ENCODE measurements at places on chromosomes 6 and 20.

- DNase-seq = no peak
Measured at GRCh38 chr6:135025775-135026174, 28.8 kb downstream of the HBS1L start.

GRCh38 chr6:105495515-105495914 lies 92.6 kb upstream of the PREP start:
- no peak for DNase-seq

DNA sequence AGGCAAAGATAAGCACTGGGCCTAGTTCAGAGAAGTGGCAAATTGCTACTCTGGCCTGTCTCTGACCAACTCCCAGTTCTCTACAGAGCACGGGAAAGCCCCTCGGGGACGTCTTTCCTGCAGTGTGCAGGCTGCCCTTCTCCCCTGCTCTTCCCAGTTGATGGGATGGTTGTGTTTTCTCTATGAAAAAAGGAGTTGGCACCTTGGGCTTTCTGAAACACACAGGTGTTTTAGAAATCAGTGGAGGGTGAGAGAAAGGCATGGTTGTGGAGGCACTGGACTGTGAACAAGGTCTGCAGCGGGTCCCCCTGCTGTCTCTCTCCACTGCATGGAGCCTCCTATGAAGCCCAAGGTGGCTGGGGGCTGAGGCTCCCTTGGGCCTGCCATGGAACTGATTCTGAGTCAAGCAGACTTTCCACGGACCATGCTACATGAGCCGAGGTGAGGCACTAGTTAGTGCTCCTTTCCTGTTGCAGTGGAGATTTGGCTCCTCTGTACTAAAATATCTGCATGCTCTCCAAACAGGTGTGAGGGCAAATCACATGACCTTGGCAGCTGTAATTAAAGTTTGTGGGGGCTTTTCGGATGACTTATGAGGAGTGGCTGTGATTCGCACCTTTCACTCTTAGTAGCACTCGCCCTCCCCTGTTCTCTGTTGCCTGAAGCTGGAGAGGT lies 16.3 kb downstream of the GTSF1L start:
- DNase-seq = no peak

- no peak for DNase-seq
Measured at GRCh38 chr6:140602431-140603248, 1228.2 kb upstream of the CITED2 start.

DNA sequence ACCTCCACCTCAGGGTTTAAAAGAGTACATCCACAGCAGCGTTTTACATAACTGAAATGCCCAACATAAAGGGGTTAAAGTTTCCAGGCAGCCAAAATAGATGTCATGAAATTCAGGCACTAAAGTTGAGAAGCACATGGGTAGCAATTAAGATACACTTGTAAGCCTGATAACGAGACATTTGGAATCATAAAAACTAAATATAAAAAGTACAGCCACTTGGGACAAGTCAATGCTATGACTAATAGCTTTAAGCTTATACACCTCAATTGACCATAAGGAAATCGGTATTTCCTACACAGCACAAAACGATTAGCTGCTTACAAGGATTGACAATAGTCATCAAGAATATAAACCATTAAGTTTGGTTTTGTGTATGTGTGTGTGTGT lies 11.8 kb downstream of the LOC128125822 start:
- no peak for DNase-seq

DNA sequence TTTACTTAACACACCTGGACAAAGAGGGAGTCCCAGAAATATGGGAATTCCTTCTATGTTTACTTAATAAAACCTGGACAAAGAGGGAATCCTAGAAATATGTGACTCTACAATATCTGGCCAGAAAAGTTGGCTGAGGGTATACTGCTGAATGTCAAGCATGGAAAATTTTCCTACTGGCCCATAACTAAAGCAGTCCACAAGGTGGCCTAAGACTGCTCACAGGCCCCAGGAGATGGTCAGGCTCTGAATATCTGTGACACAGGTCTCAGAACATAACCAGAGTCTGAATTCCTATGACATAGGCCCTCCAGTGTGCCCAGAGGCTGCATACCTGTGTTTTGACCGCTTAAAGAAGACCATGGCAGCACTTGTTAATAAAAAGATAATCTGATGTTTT lies 578.2 kb upstream of the NRSN1 start:
- no peak for DNase-seq

DNA sequence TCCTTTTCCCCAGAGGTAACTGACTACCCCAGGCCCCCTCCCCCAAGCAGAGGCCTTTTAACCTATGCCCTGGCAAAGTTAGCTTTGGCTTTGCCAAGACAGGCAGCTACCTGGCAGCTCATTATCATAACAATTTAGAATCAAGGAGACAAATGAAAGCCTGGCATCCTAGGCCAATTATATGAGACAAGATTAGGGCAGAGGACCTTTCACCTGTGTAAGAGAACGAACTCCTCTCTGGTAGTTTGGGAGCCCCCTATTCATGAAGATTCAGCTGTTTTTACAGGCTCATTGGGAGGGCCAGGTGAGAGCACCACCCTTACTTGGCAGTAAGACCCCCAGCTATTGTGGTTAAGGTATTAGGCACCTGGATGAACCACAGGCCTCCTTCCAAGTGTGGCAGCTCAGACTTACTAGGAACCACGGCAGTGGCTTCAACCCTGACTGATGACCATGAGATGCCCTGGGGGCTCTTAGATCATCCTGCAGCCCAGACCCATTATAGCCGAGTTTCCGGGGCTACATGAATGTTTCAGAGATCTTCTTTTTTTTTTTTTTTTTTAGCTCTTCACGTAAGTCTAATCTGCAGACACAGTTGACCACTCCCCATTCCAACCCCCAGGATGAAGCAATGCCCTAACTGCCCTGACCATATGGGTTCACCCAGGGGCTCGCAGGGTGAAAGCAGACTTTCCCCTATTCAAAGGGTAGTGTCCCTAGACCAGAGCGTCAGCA lies 56.2 kb downstream of the RAB44 start:
- no peak for DNase-seq

- DNase-seq = no peak
Measured at GRCh38 chr6:111900735-111901134, 27.5 kb upstream of the FYN start.

DNA sequence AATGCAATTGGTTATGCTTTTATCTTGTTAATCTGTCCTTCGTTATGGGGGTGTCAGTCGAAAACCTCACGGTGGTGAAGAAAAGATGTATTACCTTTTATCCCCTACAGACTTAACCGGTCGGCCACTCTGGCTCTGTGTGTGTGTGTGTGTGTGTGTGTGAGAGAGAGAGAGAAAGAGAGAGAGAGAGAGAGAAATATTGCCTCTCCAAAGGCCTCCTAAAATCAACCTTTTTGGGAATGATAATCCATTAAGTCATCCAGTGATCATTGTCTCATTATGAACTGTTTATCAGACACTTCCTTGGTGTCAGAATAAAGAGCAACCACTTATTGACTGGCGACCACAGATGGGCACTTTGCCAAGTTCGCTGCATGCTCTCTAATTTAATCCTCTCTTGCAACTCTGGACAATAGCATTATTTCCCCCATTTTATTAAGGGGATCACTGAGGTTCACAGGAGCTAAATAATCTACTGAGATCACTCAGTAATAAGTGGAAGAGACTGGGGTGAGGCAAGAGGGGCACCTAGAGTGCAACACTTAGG lies 30.7 kb downstream of the SLC35D3 start:
- no peak for DNase-seq

DNA sequence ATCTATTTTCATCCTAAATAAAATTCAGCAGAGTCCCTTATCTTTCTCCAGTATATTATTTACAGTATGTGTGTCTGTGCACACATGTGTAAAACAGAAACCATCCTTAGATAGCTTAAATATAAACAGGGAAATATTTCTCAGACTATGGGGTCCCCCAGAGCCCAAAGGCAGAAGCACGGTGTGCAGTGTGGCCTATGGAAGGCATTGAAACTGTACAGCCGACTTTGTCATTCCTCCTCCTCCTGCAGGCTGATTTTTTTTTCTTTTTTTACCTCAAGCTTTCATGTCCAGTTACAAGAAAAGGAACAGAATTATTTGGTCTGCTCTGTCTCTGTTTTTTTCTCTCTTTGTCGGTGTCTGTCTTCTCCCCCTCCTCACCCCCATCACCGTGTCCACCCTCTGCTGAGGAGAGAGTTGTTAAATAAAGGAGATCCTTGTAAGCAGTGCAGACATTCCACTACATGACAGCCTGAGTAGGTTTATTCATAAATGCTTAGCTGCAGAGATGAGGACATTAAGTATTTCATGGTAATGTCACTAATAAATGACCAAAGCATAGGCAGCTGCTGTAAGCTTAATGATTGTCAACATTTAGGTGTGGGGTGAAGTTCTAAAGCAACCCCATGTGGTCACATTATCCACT lies 31.8 kb upstream of the SLC35D3 start:
- DNase-seq = no peak

DNA sequence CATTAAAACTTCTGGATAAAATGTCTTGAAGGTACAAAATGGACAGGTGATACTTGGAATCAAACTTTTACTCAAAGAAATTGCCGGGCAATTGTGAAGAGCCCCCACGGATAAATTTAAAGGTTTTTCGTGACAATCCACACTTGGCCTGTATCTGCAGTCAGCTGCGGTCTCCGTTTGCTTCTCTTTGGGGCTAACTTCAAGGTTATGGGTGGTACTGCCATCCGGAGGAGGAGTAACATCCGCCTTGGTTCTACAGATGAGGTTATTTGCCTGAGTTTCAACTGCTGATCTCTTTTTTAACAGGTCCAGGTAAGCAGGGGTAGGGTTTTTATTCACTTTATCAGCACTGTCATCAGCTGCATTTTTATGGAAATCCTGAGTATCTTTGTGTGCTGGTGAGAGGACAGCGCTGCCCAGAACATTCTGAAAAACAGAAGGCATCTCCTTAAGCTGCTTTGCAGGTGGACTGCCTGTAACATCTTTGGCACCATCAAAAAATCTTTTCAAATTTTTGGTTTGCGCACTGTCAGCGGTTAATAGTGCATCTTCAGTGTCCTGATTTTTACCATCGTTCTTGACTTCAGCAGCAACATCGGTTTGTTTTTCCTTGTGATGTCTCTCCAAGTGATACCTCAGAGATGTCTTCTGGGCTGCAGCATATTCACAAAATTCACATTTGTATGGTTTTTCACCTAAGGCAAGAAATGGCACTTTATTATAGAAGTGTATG lies 16.9 kb downstream of the ZNF217 start:
- no peak for DNase-seq

- DNase-seq = no peak
Measured at GRCh38 chr6:26501482-26501986, 1.4 kb downstream of the BTN1A1 start.

GRCh38 chr6:62976566-62976965 lies 234.7 kb upstream of the FKBP1C start:
- no peak for DNase-seq

DNA sequence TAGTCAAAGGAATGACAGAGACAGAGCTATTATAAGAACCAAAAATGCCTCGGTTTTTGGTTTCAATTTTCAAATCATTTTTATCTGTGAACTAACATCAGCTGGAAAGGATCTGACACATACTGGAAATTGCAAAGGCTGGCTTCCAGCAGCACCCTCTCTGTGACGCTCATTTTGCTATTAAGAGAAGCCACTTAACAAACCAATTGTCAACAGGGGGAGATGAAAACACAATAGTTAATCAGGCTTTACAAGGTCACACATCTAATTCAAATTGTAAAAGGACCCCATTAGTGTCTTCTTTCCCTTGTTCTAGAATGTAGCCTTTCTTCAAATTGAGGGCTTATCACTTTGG lies 160.5 kb downstream of the TFAP2B start:
- no peak for DNase-seq

DNA sequence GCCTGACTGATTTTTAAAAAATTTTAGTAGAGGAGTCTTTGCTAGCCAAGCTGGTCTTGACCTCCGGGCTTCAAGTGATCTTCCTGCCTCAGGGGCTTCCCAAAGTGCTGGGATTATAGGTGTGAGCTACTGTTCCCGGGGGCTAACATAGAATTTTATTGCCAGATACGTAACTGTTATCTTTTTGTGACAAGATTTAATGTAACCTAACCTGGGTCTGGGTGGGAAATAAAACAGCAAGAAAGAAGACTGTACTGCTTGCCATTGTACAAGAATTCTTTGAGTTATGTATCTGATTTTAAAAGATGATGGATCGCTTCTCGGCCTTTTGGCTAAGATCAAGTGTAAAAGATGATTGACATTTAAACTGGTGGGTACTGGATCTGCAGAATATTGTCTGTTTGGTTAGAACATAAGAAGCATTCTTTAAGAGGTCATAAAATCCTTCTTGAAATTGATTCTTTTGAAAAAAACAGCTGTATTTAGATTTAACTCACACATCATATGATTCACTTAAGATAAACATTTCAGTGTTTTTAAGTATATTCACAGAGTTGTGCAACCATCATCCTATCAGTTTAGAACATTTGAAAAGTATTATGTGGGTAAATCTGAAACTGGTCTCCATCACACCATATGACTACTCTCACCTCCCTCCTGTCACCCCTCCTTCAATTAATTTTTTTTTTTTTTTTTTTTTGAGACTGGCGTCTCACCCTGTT lies 21.6 kb downstream of the TPX2 start:
- no peak for DNase-seq

DNA sequence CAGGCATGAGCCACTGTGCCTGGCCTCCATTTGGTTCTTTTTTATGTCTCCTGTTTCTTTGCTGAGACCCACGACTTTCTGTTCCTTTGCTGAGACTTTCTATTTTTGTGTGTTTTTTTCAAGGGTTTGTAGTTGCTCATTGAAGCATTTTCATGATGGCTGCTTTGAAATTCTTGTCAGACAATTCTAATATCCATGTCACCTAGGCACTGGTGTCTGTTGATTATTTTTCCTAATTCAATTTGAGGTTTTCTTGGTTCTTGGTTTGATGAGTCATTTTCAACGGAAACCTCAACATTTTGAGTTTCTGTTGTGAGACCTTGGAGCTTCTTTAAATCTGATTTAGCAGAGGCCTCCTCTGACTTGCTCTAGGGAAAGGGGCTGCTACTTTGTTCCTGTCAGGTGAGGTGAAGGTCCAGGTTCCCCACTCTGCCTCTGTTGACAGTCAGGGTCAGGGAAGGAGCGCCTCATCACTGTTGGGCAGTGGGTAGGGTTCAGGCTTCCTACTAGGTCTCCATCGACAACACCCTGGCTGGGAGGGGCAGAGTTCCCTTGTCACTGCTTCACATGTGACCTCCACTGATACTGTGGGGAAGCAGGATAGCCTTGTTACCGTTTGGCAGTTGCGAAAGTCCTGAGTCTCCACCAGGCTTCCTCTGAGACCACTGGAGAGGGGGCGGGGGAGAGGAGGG lies 67.2 kb upstream of the RNF24 start:
- no peak for DNase-seq

DNA sequence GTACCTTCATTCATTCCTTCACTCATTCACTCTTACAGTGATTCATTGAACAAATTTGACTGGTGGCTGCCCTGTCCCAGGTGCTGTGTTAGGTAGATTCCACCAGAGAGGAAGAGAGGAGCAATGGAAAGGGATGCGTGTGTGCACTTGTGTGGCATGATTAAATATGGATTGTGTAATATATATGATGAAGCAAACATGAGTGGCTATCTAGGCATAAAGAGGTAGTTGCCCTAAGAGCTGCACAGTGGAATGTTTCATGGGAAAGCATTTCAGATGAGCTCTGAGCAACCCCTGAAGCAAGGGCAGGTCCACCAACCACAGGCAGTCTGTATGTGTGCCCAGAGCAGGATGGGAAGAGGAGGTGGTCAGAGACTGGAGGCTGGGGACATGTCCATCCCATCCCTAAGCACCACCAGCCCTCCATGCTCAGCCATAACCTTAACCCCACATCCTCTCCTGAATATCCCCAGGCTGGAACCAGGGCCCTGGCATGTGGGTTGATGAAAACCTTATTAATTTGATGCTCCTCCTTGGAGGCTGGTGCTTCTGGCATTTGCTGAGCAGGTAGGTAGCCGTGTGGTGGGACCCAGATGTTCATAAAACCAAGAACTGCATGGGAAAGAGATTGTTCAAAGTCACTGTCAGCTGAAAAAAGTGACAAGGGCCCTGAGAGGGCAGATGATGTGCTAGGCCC lies 226.2 kb downstream of the SYNDIG1 start:
- no peak for DNase-seq
